ENCODE measurements at places on chromosomes 13 and 19.

GRCh38 chr13:99994638-99995020, 13.0 kb downstream of the ZIC2 start:
- DNase-seq = no peak

- no peak for DNase-seq
Observed at GRCh38 chr19:31254611-31255010, 94.6 kb downstream of the TSHZ3 start.

DNA sequence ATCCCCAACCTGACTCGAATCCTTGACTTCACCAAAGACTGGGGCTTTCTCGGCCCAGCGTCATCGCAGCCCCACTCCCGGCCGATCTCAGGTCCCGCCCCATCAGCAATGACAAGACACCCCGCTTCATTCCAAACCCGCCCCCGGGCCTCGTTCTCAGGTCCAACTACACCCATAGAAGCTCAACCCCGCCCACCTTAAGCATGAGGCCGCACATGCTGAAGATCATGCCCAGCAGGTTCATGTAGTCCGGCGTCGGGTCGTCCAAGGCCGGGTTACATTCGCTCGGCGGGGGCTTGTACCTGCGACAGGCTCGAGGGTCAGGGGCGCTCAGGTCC, 2.3 kb downstream of the WDR83 start:
- DNase-seq = peak; percentile 61

DNA sequence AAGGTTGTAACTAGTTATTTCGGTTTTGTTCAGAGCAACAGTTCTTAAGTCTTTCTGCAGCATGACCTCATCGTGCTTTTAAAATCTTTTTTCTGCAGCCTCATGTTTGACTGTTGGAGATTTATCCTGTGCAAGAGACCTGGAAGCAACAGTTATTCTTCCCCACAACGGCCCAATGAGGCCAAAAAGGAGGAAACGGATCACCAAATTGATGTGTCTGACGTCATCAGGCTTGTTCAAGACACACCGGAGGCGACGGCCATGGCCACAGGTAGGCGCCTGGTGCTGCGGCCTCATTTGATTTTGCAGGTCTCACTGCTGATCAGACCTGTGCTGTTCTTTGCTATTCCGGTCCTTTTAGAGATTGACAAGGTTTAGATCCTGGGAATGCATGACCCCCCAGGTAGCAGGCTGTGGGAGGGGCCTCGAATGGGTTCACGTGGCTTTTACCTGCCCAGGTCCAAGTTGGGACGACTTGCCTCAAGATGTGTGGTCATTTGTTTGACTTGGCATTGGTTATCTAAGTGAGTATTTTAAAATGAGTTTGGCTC, 66.8 kb upstream of the MCF2L start:
- DNase-seq = no peak

DNA sequence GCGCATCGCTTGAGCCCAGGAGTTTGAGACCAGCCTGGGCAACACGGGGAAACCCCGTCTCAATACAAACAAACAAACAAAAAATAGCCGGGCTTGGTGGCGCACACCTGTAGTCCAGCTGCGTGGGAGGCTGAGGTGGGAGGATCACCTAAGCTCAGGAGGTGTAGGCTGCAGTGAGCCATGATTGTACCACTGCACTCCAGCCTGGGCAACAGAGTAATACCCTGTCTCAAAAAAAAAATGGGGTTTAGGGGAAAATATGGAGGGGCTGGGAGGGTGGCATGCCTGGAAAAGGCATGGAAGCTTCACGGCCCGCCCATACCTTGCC, 1.9 kb upstream of the ISYNA1 start:
- no peak for DNase-seq

GRCh38 chr13:48710160-48710559, 56.4 kb downstream of the CYSLTR2 start:
- DNase-seq = no peak

DNA sequence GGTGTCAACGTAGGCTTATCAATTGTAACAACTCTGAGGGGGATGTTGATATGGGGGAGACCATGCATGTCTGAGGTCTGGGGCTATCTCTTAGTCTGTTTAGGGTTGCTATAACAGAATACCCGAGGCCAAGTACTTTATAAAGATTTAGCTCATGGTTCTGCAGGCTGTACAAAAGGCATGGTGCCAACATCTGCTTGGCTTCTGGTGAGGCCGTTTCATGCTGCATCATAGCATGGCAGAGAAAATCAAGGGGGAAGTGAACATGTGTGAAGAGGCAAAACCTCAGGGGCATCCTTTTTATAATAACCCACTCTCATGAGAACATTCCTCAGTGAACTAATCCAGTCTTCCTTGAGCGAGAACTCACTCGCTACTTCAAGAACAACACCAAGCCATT, 353.8 kb downstream of the ENOX1 start:
- no peak for DNase-seq

- DNase-seq = no peak
Observed at GRCh38 chr13:60019119-60019993, 144.4 kb downstream of the DIAPH3 start.

GRCh38 chr19:1213391-1214286, 8.1 kb downstream of the STK11 start:
- no peak for DNase-seq

- DNase-seq = no peak
Observed at GRCh38 chr19:12721656-12722565, 1.8 kb downstream of the TNPO2 start.

- no peak for DNase-seq
Observed at GRCh38 chr19:58460039-58460438, 6.8 kb upstream of the ZNF324 start.

- no peak for DNase-seq
Observed at GRCh38 chr19:1651568-1652291, 685 bp downstream of the TCF3 start.

- DNase-seq = no peak
Observed at GRCh38 chr13:41674246-41674645, 216.9 kb downstream of the RGCC start.

DNA sequence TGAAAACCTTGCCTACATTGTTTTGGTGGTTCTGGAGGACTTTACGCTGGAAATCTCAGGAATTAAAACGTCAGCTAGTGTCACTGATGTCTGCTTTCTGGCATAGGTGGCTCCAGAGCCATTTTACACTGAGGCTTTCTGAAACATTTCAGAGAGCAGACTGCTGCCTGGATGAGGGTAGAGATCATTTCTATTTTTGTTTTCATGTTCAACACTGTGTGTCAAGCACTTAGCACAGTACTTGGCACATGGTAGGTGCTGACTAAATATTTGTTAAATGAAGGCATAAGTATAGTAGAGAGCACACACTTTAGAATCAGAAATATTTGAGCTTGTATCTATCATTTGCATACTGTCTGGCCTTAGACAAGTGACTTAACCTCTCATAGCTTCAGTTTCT, 59.1 kb upstream of the FRY start:
- no peak for DNase-seq

DNA sequence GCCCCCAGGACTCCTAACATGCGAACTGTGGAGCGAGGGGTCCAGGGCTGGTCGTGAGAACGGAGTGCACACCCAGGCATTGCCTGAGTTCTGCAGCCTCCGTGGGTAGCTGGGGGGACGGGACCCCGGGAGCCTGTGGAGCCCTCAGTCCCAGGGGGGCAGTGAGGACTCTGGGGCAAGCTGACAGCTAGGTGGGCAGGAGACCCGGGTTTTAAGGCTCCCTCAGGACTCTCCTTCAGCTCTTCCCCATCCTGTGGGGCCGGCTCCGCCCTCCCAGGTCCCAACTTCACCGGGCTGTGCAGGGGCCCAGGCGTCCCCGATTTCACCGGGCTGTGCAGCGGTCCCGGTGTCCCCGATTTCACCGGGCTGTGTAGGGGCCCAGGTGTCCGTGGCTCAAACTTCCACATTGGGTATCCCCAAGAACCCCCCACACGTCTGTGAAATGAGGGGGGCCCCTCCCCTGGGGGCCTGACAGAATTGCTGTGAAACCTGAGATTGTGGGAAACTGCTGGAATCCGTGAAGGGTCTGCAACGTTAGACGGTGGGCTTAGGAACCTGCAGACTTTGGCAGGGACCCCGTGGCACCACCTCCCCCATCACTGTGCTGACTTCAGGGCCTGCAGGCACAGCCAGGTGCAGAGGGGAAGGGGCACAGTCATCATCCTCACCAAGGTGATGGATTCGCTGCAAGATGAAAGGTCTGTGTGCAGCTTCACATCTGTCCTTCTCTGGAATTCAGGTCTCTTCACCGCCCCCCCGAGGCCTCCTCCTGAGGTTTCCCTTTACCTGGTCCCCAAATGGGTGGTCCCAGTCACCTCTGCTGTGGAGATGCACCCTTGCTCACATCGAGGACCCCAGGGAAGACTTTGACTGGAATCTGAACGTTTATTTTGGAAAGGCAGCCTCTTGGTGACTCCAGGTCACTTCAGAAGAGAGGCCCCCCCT, 73.2 kb upstream of the MCF2L start:
- no peak for DNase-seq

DNA sequence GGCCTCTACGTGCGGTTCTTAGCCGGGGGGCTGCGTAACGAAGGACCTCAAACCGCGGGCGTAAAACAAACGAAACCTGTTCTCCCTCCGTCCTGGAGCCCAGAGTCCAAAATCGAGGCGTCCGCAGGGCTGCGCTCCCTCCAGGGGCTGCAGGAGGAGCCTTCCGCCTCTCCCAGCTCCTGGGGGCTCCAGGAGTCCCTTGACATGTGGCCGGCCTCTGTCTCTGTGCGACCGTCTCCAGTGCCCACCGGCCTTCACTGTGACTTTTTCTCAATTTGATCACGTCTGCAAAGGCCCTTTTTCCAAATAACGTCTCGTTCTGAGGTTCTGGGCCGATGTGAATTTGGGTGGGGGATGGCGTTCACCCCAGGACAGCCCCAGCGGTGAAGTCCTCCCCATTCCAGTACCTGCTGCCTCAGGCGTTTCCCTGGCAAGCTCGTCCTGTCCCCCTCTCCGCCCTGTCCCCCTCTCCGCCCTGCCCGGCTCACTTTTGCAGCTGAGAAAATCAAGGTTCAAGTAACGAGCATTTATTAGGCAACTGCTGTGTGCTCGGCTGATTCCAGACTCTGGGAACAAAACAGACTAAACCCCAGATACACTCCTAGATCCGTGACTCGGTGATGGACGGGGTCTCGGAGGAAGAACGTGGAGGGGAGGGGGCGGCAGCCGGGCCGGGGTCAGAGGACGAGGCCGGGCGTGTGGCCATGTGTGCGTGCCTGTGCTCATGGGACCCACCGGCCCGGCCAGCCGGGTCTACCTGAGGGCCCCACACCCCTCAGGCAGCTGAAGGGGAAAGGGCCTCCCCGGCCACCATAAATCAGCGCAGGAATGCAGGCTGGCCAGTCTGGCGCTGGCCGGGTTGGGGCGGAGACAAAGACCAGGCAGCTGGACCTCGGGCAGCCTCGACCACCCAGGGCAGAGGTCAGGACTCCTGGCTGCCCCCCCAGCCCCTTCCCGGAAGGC, 28.1 kb upstream of the WDR18 start:
- DNase-seq = no peak

DNA sequence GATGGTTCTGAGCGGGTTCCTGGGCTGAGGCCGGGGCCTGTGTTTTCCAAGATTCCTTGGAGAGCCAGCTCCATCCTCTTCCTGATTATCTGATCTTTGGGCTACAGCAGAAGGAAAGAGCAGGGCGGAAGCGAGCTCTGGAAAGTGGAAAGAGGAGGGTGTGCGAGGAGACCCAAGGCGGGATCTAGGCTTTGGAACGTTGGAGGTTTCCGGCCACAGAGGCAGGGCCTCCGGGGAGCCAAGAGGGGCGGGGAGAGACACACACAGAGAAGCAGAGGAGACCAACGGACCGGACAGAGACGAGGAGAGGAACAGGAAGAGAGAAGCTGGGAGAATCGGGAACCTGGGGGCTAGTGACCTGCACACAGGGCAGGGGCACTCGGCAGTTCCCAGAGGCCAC, at the start of gene CLEC11A:
TSS of gene CLEC11A (plus strand) at position 296 of the 400 bp plus-strand sequence. CDS start 162 bp downstream, outside the sequence.
- no peak for DNase-seq

DNA sequence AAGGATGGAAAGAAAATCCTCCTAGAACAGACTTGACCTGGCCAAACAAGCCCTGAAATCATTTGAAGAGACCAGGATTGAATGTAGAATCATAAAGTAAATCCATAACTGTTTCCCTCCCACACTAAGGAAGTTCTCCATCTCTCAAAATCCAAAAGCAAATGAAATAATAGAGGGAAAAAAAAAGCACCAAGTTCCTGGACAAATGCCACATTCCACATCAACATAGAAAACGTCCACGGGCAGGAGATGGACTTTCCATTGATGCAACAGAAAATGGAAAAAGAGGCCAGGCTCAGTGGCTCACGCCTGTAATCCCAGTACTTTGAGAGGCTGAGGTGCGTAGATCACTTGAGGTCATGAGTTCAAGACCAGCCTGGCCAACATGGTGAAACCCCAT, 56.2 kb downstream of the INSR start:
- DNase-seq = no peak

GRCh38 chr13:59477011-59477410, 686.7 kb downstream of the DIAPH3 start:
- DNase-seq = no peak

- DNase-seq = peak; percentile 66
Observed at GRCh38 chr13:113758651-113759524, at the start of gene TMEM255B. TMEM255B (plus strand) TSS chr13:113759226; CDS start chr13:113759270, 44 bp downstream.

DNA sequence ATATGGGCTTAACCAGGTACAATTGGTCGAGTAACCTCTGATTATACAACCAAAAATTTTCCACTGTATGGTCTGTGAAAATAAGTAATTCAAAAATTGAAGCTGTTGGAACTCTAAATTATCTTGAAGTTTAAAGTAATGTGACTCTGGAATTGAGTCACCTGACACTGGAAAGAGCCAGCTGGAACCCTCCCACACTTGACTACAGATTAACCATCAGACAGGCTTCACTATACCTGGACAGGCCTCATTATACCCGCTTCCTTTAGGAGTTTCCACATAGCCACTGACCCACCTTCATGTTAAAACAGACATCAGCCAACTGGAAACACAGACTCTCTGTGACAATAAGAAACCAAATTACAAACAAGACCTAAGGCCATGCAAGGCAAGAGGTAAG, 1.3 kb downstream of the ZNF433 start:
- no peak for DNase-seq

- DNase-seq = no peak
Observed at GRCh38 chr13:104006625-104007075, 940.4 kb upstream of the SLC10A2 start.

GRCh38 chr19:10661946-10662345, 7.8 kb downstream of the ILF3 start:
- no peak for DNase-seq

DNA sequence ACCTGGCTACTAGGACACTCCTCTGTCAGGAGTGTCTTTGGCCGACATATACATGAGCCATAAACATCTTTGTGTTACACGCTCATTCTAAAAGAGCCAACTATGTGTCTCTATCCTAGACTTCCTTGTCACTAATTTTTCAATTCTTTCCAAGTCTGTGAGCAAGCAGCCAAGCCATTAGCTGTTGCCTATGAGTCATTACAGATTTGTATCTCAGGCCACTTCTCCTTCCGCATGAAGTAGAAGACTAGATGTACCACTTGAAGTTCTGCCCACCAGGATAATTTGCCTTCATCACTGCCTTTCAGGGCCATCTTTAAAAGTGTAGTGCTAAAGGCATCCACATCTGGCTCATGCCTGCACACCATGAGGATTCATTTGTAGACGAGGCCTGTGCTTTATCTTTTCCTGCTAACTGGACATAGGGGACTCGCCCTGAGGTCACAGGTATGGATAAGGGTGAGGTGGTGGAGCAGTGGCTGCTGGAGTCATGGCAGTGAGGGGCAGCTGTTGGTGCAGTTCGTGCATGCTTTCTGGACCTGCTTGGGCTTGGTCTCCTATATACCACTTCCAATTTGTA, 126.1 kb upstream of the KL start:
- DNase-seq = no peak

GRCh38 chr13:44747179-44747578, 171.0 kb upstream of the TSC22D1 start:
- DNase-seq = no peak

Data from stimulated activated CD8-positive, alpha-beta memory T cell treated with anti-CD3 and anti-CD28 coated beads, Interleukin-7, amount 100 ng/mL, for 4 hours (primary cell).